Activated T-cell treated with anti-CD3 and anti-CD28 coated beads, Interleukin-2, amount 50 U/mL, for 72 hours (primary cell): ENCODE measurements at places on chromosomes 16 and 17.
A peak's percentile ranks its signal among the peaks of the same experiment; 100 is the strongest.

DNA sequence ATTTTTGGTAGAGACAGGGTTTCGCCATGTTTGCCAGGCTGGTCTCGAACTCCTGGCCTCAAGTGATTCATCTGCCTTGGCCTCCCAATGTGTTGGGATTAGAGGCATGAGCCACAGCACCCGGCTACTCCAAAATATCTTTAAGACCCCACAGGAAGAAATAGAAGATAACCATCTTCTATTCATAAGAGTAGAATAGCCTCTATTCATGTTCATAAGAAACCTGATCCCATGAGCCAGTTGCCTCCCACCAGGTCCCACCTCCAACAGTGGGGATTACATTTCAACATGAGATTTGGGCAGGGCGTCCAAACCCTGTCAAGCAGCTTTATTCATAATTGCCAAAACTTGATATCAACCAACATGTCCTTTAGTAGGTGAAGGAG, 13.9 kb upstream of the TMC7 start:
- no peak for DNase-seq

DNA sequence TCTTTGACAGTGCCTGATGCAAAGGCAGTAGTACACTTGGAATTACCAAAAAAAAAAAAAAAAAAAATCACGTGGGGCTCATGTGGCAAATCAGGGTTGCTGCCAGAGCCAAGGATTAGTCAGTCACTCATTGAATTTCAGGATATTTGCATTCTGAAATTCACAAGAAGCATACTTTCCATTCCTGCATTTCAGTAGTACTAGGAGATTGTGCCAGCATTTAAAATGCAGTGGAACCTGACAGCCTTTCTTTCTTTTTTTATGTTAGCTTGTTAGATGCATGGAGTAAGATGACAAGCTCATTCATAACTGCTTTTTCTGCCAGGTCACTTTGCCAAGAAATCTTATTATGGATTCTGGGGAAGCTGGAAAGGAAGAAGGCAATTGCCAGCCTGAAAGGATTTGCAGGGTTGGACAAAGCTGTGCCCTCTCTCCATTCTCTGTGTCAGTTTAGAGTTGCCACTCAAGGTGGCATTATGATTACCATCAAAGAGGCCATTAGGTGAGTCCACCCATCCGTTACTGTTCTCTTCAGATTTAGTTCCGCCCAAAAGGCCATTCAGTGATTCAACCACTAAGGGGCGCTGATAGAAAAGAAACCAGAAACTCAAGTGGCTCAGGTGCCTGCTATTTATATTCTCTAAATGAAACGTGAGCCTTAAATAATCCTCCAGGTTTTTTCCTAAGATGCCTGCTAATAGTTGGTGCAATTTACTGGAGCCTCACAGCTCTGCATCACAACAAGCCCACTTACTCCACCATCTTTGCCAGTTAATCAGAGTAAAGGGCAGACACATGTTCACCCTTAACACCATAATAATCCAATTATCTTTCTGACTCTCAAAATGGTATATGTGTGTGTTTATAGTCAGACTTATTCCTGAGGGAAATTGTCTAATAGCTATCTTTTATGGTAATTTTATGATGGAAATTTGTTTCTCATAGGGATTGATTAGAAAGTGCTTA, 59.0 kb downstream of the TANGO6 start:
- peak; percentile 14 for DNase-seq

GRCh38 chr17:20781260-20781659, 201.7 kb downstream of the CDRT15L2 start:
- no peak for DNase-seq

GRCh38 chr16:55471448-55472097, 7.4 kb upstream of the MMP2 start:
- DNase-seq = peak; percentile 58

GRCh38 chr17:1583556-1583955, 21.0 kb upstream of the PITPNA start:
- DNase-seq = no peak

DNA sequence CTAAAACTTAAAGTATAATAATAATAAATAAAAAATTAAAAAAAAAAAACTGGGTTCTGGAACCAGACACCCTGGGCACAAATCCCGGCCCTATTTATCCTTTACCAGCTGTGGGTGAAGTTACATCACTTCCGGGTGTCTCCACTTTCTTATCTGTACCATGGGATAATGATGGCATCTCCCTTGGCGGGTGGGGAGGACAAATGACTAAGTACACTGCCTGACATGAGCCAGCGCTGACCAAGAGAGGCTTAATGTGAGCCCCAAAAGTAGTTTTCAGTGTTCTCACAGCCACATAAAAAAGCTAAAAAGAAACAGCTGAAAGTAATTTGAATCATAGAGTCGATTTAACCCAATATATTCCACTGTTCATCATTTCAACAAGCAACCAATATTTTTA, 424.9 kb downstream of the SOX9 start:
- DNase-seq = no peak

- no peak for DNase-seq
These were observed 9.8 kb downstream of the MILR1 start for GRCh38 chr17:64458756-64459155.

- no peak for DNase-seq
These were observed 6.9 kb downstream of the GAA start for GRCh38 chr17:80108036-80108971.

DNA sequence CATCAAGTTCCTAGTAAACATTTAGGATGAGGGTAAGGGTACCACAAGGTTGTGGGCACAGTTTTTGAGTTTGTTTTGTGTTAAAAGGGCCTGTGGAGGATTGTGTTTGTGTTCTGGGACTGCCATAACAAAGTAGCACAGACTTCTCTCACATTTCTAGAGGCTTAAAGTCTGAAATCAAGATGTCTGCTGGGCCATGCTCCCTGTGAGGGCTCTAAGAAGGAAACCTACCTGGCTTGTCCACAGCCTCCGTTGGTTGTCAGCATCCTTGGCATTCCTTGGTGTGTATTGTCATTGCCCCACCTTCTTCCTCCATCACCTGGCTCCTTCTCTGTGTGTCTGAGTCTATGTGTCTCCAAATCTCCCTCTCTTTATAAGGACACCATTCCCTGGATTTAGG, 808.1 kb upstream of the RBFOX1 start:
- no peak for DNase-seq

- DNase-seq = no peak
These were observed 370.1 kb downstream of the ZFHX3 start for GRCh38 chr16:72677662-72678447.

DNA sequence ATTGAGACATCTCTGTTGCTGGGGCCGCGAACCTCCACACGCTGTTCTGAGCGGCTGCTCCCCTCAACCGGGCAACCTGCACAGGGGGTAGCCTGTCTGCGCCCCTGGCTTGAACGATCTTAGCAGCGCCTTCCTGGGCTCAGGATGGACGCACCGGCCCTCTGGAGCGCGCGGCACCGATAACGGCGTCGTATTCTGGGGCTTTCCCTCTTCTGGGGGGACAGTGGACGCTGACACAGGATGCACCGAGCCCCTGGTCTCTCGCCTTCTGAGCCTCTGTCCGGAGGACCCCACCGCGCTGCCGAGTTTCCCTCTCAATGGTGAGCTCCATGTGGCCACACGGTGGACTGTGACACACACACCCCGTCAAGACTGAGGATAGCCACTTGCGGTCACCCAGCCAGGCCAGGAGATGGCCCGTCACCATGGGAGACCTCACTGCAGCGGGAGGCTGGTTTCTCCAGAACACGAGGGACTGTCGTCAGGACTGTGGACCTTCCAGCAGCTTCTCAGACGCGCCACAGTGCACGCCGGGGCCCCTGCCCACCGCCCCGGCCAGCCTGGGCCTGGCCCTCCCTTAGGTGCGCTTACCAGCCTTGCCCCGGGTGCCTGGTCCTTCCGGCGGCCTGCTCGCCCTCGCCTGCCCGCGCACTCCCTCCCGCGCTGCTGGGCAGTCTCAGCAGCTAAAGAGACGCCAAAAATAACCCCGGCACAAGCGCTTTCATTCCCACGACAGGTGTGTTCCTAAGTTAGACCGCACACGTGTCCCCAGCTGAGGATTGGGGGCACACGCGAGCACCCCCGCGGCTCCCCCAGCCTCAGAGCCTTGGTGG, 30.0 kb upstream of the PABPN1L start:
- no peak for DNase-seq

- DNase-seq = no peak
These were observed 206.2 kb upstream of the IRX5 start for GRCh38 chr16:54724346-54724925.

GRCh38 chr17:46191322-46192188, 1.7 kb downstream of the KANSL1 start:
- DNase-seq = peak; percentile 19

DNA sequence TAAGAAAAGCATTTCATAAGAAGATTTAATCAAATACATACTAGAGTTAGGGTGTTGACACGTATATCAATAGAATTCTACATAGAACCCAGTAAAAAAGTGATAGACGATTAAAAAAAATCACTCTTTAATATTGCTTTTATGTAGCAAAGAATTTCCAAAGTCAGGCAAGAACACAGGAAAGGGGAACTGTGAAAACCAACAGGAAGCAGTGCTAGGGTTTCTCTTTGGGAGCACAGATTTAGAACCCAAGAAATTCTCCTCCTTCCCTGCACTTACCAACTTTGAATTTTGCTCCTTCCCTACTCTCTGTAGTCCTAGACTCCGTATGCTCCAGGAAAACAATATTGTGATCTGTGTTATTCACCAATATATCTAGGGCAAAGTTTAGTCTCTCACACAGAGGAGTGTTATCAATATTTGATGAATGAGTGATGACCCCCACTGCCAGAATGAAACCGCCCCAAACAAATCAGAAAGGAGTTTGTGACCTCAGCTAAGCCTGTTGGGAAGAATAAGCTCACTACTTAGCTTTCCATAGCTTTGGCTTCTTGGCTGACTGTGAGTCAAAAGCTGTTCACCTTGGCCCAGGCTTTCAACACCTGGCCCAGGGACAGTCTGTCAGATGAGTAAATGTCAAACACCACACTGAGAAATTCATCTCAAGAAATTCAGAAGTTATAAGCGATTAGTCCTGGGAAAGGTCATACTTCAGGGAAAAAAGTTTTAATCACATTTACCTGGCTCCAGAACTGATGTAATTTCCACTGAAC, 8.6 kb downstream of the RFWD3 start:
- DNase-seq = no peak

GRCh38 chr17:73546770-73547536, 97.3 kb downstream of the SDK2 start:
- DNase-seq = peak; percentile 15

GRCh38 chr17:33267271-33267790, 25.8 kb downstream of the ASIC2 start:
- no peak for DNase-seq

GRCh38 chr16:24670623-24671454, 58.6 kb upstream of the TNRC6A start:
- peak; percentile 14 for DNase-seq

DNA sequence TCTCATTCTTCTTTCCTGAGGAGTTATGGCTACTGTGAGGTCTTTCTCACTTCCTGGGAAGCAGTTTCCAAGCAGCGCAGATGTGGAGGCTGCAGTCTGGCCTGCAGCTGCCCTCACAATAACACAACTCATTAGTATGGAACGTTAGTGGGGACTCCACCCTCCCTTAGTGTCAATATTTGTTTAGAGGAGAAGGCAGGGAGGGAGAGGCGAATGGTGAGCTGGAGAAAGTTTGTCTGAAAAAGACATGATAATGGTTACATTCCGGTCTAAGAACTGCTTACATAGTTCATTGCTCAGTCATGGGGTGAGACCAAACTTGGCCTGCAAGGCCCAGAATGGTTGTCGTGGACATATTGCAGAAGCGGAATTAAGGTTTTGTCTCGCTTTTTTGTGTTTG, 170.2 kb downstream of the HS3ST3B1 start:
- no peak for DNase-seq

DNA sequence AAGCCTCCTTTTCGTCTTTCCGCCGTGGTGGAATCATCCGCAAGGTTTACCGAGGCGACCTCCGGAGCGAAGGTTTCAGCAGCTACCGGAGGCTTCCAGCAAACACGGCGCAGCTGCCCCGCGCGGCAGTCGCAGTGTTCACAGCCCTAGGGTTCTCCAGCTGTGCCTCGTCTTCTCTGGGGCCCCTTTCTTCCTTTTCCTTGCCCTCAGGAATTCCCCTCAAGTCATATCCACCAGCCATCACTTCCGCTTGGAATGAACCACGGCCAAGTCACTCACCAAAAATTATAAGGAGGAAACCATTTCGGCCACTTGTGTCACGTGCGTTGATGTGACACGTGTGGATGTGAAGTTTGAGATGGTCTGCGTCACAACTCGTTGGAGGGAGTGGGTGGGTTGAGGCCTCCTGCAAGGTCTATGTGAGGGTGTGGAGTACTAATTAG, 636 bp upstream of the ERN1 start:
- peak; percentile 73 for DNase-seq

DNA sequence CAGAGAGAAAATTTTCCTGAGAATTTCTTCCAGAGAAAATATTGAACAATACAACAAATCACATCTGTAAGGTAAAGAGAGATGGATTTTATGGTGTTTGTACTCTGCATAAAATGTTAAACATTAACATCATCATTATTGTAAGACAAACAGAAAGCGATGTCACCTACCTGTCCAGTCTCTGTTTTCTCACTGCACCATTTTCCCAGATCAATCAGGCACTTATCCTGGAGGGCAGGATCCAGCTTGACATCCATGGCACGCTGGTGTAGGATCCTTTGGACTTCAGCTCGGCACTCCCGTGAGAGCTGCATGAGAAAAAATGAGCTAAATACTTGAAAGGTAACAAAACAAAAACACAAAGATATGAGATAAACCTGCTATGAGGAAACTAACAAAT, 55.9 kb upstream of the CLEC18B start:
- no peak for DNase-seq

DNA sequence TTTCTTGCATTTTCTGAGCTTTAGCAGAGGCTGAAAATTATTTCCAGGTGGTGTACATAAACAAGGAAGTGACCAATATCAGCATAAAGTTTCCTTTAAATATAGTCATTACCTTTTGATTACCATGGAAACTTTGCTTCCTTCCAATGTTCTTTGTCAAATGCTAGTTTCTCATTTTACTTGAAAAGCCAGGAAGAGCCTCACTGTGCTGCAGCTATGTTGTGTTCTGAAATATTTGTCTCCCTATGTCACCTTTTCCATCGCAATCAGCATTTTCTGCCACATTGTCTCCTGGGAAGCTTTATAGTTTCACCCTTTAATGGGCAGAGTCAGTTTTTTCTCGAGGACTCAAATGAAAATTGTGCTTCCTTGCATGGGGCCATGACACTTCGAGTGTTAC, 496.0 kb downstream of the CDH8 start:
- DNase-seq = no peak
